M059J (cell line): ENCODE measurements at places on chromosomes 3 and 15.
A peak's percentile ranks its signal among the peaks of the same experiment; 100 is the strongest.

- peak; percentile 27 for DNase-seq
Measured at GRCh38 chr3:39378088-39378487, 5.1 kb upstream of the SLC25A38 start.

- no peak for DNase-seq
Measured at GRCh38 chr3:127805026-127805753, 17.1 kb downstream of the MGLL start.

DNA sequence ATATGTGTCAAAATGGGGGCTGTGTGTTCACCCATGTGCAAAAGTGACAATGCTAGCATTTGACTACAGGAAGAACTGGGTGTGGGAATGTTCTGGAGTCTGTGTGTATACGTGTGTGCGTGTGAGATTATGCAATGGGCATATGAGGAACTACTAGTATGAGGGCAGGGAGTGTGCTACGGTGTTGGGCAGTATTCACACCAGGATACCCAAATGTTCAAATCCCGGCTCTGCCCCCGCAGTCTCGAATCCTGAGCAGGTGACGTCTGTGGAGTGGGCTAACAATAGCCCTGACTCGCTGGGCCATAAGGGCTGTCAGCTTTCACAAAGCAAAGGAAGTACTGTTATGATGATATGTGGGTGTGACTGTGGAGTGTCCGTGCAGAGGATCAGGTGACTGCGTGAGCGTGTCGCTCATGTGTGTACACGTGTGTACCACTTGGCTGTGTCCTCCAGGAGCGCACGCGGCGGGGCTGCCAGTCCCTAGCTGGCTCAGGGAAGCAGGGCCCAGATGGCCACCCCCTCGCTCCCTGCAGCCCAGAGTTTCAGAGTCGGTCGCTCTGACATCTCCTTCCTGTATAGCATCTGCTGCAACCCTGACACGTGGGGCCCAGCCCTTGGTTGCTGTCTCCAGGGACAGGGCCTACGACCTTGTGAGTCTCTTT is 27.2 kb downstream of the IQSEC1 start:
- DNase-seq: no peak

- DNase-seq: peak; percentile 69
Measured at GRCh38 chr3:187744169-187745151, 808 bp downstream of the BCL6 start.

DNA sequence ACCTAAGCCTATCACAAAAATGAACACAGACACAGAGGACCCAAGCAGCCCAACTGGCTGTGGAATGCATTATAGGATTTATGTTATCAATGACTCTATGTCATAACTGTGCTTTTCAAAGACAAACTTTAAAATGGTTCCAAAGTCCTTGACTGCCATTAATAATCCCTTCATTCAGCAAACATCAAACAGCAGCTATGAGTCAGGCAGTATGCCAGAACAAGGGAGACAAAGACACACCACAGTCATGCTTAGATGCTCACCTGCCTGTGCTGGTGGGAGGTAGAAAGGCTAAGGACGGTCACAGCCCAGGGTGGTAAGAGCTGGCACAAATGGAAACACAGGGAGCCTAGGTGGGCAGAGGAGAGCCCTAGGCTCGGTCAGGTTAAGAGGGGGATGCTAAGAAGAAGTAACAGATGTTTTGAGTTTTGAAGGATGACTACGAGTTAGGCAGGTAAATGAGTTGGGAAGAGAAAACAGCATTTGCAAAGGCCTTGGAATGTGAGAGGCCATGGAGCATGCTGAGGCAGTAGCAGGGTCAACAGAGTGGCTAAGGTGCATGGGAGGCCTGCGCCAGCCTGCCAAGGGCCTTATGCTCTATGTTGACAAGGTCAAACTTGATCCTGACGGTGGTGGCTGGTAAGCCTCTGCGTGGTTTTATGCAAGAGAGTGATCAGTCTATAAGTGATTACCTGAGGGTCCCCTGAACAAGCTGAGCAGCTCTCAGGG is 23.0 kb downstream of the NMNAT3 start:
- DNase-seq: no peak

DNA sequence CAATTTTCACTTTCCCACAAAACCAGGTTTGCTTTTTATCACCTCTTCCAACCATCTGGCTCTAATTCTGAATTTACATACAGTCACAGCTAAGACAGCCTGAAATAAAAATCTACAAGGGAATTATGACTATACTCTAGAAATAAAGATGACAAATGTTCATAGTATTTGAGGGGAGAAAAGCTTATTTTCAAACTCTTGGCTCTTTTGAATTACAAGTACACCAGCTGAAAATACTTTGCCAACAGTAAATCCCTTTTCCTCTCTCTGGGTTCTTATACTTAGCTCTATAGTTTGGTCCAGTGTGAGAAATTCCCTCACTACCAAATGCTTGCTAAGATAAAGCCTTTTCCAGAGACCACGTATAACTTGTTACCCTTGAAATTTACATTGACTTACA is 1037.9 kb downstream of the ROBO1 start:
- DNase-seq: no peak

GRCh38 chr3:184566441-184567414 is 5.1 kb downstream of the EPHB3 start:
- DNase-seq: no peak

- DNase-seq: no peak
Measured at GRCh38 chr15:70618929-70619328, 144.4 kb downstream of the UACA start.
